ENCODE measurements at places on chromosomes 2 and 18.

GRCh38 chr2:189412330-189412953 is 28.8 kb upstream of the WDR75 start:
- DNase-seq: peak; percentile 21

DNA sequence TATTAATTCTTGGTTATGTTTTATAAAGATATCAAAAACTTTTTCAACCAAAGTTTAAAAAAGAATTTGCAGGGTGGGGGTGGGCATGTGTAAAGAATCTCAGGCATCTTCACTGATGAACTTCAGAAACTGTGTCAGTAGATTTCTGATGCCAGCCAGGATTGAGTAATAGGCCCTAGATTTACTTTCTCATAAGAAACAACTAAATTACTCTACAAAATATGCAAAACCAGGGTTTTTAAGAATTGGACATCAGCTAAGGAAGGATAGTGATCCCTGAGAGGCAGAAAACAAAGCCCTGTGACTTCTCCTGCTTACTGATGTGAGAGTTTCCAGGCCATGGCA is 11.9 kb upstream of the IL1R1 start:
- no peak for DNase-seq

DNA sequence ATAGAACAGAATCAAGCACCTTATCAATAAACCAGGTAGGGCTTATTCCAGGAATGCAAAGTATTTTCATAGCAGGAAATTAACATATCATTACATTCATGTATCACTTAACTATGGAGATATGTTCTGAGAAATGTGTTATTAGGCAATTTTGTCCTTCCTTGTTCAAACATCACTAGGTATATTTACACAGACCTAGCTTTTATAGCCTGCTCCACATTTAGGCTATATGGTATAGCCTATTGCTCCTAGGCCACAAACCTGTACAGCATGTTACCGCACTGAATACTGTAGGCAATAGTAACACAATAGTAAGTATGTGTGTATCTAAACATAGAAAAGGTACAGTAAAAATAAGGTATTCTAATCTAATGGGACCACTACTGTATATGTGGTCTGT is 82.8 kb upstream of the KCTD1 start:
- no peak for DNase-seq

DNA sequence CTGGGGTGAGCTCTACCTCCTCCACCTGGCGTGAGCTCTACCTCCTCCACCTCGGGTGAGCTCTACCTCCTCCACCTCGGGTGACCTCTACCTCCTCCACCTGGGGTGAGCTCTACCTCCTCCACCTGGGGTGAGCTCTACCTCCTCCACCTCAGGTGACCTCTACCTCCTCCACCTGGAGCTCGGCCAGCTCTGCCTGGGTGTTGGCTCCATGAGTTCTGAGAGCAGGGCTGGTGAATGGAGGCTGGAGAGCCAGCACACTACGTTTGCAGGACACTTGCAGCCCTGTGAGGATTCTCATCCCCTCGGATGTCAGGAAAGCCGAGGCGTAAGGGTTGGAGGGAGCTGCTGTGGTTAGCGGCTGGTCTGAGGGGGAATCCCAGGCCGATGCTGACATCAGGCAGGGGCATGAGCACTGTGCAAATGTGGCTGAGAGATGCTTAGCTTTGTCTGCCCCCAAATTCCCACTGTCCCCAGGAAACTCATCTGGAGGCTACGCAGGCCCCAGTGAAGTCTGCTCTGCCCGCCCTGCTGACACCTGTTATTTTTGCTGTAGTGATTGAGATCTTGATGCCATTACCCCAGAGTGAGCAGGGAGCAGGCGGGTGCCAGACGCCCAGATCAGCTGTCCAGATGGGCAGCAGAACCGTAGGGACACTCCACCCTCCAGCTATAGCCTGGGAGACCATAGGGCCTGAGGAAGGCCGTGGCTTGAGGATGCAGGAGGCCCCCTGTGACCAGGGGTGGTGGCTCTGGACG is 3.3 kb downstream of the CROCC2 start:
- DNase-seq: no peak

DNA sequence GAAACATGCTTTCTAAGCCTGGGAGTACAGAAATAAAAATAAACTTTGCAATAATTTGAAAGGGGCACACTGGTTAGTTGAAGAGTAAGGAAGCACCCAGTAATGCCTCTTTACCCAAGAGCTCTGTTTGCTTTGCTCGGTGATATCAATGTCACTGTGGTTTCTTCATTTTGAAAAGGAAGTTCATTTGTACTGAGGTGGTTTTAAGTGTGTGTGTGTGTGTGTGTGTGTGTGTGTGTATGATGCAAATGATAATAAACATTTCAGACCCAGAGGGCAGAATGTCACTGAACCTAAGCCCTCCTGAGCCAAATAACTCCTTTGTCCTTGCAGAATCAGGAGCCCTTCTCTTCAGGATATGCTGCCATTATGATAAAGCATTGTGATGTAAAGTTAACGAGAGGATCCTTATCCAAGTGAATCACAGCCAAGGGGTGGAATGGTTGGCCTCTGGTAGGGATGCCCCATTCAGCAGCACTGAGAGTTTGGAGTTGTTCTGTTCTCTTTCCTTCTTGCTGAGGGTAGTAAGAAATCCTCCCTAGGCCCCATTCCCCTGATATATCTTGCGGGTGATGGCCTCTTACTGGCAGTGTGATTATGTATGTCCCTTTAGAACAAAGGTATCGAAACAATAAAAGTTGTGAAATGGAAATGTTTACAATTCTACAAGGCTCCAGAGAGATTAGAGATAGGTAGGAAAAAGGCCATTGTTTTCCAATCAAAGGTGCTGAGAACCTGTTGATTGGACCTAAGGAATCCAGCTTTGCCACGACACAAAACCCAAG is 7.6 kb downstream of the ITGA6 start:
- DNase-seq: no peak

- DNase-seq: no peak
Observed at GRCh38 chr18:50870138-50870845, 8.6 kb upstream of the ME2 start.

DNA sequence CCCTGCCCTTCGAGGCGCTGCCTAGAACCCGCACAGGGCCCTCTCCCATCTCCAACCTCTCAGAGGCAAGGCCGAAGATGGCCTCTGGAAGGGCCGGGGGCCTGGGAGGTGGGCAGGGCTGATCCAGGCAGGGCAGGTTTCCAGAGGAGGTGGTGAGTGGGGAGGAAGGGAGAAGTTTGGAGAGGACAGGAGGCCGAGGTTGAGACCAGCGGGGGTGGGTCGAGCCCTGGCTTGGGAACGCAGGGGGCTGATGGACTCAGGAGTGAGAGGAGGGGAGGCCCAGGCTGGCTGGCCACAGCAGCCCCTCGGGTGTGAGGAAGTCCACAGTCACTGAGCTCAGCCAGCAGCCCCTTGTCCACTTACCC is 10.5 kb downstream of the CAPN10 start:
- peak; percentile 1 for DNase-seq

DNA sequence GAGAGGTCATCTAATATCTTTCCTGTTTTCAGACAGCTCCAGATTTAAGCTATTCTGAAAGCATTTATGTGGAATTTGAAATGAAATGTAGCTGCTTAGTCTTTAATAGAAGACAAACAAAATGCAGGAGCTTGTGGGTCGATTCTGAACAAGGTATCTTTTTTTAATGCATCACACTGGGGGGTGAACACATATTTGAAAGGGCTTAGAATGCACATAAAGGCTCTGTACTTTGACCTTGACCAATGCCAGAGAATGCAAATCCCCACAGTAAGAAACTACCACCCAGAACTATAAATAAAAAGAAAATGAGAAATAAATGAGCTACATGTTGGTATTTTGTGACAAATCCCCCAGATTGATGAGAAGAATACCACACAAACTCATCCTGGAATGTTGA is 489.3 kb downstream of the PIK3C3 start:
- no peak for DNase-seq

DNA sequence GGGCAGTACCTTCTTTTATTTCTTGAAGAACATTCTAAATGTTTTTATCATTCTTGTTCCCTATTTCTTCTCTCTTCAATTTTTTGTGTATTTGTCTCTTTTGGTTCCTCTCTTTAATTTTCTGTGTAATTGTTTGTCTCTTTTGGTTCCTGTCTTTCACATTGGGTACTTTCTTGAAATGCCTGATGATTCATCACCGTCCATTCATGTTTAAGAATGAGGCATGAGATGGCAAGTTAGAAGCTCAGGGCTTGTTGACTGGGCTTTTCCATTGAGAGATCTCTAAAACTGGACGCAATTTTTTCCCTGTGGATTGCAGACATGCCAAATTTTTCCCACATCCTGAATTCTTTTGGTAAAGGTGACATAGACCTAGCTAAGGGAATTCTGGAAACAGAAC is 33.7 kb upstream of the IL1R2 start:
- no peak for DNase-seq

- no peak for DNase-seq
Observed at GRCh38 chr2:109209412-109209811, 80.4 kb downstream of the SH3RF3 start.

GRCh38 chr2:165238295-165238694 is 919 bp upstream of the SCN2A start:
- DNase-seq: no peak

GRCh38 chr2:239689985-239690384 is 289.2 kb upstream of the HDAC4 start:
- no peak for DNase-seq

DNA sequence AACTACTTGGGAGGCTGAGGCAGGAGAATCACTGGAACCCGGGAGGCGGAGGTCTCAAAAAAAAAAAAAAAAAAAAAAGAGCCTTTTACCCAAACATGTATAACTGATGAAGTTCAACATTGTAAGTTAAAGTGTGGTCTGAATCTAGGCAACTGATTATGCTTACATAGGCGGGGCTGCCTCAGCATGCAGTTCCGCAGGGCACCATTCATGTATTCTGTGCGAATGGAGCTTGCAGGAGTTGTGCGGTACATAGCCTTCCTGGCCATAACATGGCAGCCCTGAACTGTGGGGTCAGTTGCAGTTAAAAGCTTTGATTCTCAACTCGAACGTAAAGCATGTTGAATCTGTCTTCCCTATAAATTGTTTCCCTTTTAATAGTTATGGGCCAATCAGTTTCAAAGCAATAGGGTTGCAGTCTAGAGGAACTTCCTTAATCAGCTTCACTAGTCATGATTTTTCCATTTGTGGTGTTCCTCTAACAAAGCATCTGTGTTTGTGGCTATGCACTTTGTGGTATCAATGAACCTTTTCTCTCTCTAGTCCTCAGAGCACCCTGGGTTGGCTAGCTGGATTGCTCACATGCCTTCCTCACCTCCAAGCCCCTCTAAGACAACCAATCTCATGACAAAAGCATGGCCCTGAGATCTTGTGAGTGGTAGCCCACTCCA is 30.6 kb upstream of the CEP68 start:
- DNase-seq: no peak

DNA sequence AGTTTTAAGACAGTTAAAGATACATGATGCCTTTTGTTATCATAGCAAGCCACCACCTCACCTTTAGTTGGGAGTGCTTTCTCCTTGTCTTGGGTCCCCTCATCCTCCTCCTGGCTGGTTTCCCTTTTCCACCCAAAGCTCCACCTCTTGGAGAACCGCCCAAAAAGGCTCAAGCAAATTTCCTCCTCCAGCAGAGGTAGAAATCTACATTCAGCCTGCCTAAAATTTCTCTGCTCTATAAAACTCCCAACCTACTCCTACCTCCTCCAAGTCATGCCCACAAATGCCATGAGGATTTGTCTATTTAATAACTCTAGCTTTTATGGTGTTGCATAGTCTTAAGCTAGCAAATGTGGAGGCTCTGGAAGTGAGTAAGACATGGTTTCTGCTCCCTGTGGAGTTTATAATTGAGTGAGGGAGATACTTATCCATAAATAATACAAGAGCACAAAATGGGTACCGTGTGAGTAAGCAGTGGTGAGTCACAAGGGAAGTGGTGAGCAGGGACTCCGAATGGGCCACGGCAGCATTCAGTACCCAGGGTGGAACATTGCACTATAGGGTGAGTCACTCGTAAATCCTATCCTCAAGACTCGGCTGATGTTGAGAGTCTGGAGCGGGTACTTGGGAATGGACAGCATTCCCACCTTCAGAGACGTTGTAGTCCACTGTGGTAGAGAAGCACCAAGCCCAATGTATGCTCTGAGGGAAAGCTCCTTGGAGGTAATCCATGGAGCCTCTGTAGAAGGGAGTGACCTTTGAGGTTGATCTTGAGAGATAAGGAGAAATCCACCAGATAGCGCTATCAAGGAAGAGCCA is 146.3 kb downstream of the RTN4 start:
- peak; percentile 57 for DNase-seq
